ENCODE measurements at places on chromosomes 11 and 22.

DNA sequence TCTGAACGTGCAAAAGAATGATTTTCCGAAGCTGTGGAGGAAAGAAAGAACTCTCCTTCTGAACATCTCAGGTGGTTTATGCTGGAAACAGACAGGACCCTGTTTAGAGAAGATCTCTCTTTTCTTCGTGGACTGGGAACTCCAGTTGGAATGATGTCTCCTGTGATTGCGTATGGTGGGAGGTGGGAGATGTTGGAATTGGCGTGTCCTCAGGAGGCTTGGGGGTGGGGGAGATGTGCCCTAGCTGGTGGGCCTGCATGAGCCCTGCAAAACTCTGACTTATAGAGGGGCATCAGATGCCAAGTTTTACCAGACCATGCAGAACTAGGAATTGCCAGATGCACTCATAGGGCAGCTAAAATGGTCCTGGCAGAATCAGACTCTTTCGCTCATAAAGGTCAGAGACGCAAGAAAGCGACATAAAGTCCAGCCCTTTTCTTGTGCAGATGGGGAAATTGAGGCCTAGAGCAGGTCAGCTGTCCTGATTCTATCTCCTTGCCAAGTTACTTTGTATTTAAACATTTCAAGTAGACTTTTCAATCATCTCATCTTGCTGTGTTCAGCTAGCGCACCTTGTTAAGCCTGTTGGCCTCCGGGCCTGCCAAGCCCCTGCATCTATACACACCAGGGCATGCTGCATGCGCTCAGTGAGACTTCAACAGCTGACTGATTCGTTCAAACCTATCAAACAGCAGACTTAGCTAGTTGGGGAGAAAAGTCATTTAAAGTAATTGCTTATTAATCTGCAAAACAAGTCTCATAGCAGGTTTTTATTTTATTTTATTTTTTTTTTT, 34.2 kb upstream of the EHF start:
- DNase-seq: no peak

DNA sequence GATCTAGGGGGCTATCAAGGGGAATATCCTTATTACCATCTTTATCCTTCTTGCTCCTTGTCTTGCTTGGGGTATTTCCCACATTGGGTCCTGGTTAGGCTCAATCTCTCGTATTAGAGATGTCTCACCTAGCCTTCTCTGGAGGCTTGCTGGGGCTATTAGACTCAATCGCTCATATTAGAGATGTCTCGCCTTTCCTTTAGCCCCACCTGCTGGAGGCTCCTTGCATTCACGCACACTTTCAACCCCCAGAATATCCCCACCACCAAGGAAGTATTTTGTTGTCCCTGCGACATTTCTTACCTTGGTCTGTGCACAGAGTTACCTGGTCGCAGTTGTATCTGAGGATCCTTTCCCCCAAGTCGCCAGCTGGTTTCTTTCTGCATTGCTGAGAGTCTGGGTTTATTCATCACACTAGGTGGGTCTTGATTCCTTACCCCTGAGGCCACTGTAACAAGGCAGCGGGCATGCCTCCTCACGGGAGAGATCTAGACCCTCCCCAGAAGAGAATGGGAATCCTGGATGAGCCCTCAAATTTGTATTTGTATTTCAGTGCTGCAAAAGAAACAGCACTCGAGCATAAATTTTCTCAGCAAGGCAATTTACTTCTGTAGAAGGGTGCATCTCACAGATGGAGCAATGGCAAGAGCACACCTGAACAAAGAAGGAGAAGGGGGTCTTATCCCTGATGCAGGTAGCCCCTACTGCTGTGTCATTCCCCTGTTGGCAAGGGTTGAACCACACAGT, 15.9 kb upstream of the HYLS1 start:
- peak; percentile 48 for DNase-seq

GRCh38 chr11:43408277-43408676, 49.6 kb downstream of the TTC17 start:
- DNase-seq: no peak

- no peak for DNase-seq
Observed at GRCh38 chr11:106971864-106972263, 46.4 kb downstream of the GUCY1A2 start.

GRCh38 chr11:59668188-59668949, 468 bp downstream of the PATL1 start:
- DNase-seq: no peak

DNA sequence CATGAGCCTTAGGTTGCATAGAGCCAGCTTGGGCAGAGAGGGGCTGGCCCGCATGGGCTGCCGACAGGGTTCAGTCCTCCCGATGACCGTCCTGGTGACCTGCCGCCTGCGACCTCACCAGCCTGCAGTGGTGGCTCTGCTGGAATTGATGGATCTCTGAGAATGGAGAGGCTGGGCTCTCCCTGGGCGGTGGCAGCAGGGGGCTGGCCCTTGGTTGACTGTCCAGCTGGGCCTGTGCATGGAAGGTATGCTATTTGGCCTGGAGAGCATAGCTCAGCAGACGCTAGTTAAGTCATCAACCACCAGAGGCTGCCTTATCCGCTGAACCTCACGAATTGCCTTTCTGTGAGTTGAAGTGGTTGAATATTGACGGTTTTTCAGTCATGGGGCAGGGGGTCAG, 19.7 kb downstream of the GRAMD4 start:
- DNase-seq: no peak

- peak; percentile 88 for DNase-seq
Observed at GRCh38 chr11:8813658-8814057, 97.3 kb upstream of the AKIP1 start.

DNA sequence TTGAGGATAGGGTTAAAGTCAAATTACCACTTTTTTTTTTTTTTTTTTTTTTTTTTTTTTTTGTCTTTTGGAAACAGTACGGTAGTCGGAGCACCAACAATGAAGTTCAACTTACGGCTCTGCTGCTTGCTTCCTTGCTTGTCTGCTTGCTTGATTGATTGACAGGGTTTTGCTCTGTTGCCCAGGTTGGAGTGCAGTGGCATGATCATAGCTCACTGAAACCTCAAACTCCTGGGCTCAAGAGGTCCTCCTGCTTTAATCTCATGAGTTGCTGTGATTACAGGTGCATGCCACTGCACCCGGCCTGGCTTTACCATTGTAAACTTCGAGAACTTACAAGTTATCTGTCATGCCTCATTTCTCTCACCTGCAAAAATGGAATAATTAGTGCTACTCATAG, 5.8 kb downstream of the SGSM3 start:
- no peak for DNase-seq

Measured in astrocyte of the hippocampus (primary cell).